ENCODE measurements at places on chromosomes 11 and 22.

DNA sequence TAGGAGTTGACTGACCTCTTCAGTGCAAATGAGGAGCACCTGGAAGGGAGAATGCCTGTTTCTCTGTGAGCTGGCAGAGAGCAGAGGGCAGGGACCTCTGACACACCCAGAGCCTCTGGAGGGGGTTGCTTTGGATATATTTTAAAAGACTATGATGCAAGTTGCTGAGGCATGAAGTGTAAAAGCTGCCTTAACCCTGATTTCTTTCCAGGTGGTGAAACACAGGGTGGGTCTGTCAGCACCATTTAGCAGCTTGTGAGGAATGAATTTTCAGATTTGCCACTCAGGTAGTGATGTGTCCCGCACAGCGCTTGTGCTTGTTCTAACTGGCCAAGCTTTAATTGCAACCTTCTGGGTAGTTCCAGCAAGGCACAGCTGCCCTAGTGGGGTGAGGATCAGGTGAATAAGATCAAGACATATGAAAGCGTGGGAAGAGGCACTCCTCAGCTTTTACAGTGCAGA, 90.2 kb downstream of the SWAP70 start:
- DNase-seq = no peak

DNA sequence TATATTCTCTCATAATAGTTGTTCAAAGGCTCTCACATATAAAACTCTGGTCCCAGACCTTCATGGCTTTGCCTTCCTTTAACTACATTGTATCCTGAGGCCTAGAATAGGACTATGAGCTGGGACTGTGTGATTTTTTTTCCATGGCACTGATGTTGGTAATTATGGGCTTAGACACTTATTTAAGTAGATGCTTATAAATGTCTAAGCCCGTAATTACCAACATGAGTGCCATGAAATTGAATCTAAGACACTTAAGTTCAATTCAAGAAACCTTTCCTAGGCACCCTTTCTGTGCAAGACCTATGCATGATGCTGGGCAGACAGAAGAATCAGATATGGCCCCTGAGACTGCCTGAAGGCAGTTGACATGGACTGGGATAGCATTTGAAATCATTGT, 63.0 kb downstream of the P4HA3 start:
- DNase-seq = no peak

DNA sequence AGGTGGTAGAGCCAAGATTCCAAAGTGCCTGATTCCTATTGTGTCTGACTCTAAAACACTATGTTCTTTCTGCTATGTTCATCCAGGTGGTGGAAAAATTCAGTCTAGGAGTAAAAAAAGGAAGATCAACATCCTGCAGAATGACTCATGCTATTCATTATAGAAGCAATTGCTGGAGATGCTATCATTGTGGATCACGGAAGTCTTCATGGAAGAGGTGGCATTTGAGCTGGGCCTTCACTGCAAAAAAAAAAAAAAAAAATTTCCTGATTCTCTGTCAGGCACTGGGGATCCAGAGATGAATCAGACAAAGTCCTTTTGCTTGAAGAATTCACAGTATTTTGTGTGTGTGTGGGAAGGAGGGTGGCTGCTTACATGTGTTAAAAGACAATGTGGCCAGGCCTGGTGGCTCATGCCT, 1.4 kb upstream of the UVRAG start:
- no peak for DNase-seq

GRCh38 chr11:42625757-42626665, 685.8 kb upstream of the API5 start:
- DNase-seq = no peak

GRCh38 chr11:27921472-27921871, 186.5 kb downstream of the KIF18A start:
- no peak for DNase-seq

DNA sequence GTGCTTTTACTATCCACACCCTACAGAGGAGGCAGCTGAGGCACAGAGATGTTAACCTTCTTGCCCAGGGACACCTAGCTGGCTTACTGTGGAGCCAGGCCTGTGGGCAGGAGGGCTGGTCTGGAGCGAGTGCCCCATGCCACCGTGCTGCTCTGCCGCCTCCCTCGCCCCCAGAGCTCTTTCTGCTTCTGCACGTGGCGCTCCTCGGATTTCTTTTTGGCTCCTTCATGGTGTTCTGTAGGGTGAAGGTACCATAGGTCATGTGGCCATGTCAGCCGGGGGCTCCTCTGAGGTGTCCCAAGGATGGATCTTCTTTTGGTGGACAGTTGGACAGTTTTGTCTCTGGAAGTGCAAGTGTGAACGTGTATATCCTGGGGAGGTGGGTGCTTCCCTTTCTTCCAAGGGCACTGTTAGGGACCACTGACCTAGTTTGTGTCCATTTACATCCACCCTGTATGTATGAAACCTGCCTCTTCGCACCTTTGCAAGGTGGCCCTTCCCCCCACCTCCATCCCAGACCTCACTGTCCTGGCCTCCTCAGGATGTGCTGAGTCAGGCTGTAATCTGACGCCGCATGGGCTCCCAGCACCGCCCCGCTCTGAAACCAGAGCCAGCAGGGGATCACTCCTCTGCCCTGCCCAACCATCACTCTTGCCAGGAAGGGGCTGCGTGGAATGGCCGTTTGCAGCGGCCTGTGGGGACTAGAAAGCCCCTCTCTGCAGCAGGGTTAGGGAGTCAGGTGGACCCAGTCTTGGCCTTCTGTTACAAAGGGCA, 31.7 kb downstream of the POLR3H start:
- DNase-seq = no peak

DNA sequence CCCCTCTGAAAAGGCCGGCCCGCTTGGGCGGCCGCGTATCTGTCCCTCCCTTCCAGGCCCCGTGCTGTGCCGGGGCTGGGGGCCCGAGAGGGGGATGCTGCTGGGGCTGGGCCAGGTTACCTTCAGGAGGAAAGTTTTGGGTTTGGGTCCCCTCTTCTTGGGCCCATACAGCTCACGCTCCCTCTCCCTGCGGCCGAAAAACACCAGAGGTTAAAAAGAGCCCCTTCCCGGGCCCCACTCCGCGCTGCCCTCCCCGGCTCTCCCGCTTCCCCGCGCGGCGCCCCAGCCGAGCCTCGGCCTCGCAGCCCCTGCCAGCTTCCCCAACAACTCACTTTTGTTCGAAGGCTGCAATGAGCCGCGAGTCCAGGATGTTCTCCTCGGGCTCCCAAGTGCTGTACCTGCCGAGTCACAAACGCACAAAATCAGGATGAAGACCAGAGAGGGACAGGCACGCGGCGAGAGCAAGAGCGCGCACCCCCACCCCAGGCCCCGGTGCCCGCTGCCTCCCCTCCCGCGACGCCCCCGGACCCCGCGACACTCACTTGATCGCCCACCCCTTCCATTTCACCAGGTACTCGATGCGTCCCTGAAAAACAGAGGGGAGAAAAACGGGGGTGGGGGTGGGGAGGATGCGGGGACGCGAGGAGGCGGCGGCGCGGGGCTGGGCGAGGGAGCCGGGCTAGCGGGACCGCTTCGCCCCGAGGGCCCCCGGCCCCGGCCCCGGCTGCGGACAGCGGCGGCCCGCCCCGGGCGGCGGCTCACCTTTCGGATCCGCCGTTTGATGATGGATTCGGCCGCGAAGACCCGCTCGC, 450 bp downstream of the CBX6 start:
- DNase-seq = peak; percentile 90
